ENCODE measurements at places on chromosomes 5 and 9.

GRCh38 chr5:850511-851006 is at the start of gene ZDHHC11:
ZDHHC11 (minus strand) TSS chr5:850986; CDS start chr5:850602, 384 bp downstream.
- DNase-seq = no peak

DNA sequence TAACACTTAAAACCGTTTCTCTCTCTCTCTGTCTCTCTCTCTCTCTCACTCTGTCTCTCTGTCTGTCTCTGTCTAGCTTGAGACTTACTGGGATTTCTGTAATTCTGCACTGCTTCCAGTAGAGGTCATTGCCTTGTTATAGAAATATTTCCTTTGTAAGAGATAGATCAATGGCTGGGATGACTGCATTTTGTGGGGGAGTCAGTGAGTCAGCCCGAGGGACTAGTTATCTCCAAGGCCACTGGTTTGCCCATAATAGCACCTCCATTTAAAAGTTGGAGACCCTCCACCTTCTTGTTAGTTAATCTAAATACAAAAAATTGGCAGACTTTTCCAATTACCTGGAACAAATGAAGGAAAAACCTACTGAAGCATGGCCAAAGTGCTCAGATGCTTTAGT is 547.2 kb downstream of the LRRC70 start:
- DNase-seq = peak; percentile 52

GRCh38 chr5:127296321-127296720 is 5.7 kb downstream of the MEGF10 start:
- DNase-seq = peak; percentile 15

- DNase-seq = no peak
Measured at GRCh38 chr9:88641456-88642240, 106.7 kb downstream of the NXNL2 start.

GRCh38 chr5:147061431-147061830 is 173.4 kb upstream of the STK32A start:
- DNase-seq = no peak

DNA sequence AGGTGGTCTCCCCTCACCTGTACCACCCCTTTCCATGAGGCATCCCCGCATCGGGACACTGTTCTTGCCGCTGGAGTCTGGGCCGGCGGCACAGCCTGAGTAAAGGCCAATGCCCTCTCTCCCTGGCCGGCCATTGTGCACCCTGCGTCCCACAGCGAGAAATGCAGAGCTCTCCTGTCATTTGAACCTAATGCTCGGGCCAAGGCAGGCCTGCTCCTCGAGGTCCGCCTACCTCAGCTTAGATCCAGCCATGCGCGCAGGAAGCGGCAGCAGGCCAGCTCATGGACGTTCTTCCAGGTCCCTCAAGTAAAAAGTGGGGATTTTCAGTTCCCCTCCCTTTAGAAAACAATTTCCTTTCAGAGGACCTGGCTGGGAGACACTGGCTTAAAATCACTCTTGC is 135.0 kb downstream of the HSD17B3 start:
- no peak for DNase-seq

DNA sequence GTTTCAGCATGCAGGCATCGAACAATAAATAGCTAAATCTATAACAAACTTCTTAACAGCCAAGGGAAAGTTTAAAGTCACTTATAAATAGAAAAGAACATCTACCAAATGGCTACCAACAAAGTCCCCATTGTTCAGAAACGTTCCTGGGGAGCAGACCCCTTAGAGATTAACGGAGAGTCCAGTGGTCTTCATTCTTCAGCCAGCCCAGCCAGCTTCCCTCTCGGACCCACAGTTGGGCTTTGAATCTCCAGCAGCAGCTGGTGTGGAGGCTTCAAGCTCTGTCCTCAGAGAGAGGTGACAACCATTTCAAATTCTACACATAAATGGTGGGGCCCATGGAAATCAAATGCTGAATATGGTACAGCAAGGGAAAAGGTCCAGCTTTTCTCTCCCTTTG is 11.2 kb downstream of the ENC1 start:
- no peak for DNase-seq

DNA sequence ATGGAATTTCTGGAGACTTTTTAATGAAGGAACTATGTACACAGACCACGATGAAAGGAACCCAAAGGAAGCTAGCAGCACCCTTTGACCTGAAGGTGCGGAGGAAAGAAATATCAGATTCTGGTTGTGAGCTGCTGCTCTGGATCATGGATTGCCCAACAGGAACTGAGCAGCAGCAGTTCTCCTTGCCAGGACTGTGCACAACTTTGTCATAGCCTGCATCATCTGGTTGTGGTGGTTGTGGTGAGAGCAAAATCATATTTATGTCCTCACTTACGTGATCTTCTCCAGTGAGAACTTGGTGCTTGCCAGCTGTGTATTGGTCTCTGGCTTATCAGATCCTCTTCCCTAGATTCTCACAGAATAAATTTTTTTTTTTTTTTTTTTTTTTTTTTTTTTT is 70.7 kb upstream of the LPAR1 start:
- DNase-seq = peak; percentile 73

DNA sequence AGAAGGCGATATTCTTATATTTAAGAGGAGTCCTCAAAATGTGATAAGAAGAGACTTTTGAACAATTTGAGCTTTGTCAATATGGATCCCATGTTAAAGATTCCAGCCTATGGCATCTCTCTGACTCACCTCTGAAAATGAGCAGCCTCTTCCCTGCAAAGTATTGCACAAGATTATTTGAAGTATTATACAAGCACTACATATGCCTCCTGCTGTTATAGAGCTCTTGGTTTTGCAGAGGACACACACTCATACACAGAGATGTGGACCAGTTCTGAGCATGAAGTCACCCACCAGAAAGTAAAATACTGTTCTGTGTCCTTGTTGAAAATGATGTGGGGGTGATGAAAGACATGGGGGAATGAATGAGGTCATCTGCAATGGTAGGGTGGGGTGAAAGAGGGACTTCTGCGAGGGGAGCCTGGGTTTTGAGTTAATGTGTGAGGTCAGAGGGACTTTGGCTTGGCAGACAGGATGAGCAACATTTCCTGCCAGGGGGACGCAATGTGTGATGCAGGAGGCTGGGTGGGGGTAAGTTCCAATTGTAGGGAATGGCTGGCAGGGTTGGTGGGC is 25.8 kb downstream of the FBXL7 start:
- peak; percentile 32 for DNase-seq

DNA sequence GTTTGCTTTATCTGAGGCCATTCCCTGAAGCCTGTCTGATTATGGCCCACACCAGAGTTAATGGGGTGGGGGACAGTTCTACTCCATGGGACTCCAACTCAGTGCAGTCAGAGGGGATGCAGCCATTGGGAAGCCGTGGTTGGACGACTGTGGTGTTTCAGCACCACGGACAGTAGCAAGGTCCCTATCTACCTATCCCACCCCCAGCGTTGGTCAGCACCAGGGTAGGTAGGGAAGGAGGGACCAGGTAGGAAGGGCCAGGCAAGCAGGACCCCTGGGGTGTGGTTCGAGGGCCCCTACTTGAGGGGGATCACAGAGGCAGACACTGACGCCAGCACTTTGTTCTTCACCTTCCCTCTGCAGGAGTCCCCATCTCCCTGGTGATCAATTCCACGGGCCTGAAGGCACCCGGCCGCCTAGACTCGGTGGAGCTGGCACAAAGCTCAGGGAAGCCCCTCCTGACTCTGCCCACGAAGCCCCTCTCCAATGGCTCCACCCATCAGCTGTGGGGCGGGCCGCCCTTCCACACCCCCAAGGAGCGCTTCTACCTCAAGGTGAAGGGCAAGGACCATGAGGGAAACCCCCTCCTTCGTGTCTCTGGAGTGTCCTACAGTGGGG is 33.2 kb downstream of the HMCN2 start:
- peak; percentile 10 for DNase-seq

- no peak for DNase-seq
Measured at GRCh38 chr5:172713113-172713808, 57.7 kb downstream of the DUSP1 start.

DNA sequence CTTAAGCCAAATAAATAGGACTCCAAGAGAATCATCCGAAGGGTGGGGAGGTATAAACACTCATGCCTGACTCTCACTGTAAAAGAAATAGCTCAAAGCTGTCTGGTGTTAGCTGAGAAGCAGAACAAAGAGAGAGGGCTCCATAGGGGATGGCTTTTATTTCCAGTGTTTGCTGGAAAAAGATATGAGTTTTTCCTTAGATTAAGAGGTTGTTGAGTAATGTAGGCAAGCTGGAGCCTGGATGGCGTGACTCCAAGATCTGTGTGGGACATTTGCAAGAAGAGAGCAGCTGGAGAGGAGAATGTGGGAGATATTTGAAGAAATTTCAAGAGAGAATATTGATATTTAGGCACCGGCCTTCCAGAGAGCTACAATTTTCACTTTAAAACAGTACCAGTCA is 793.7 kb upstream of the RGMB start:
- DNase-seq = peak; percentile 85

- no peak for DNase-seq
Measured at GRCh38 chr5:91707521-91707841, 324.4 kb upstream of the ARRDC3 start.

GRCh38 chr5:137055271-137055872 is 443.8 kb downstream of the SPOCK1 start:
- peak; percentile 46 for DNase-seq

DNA sequence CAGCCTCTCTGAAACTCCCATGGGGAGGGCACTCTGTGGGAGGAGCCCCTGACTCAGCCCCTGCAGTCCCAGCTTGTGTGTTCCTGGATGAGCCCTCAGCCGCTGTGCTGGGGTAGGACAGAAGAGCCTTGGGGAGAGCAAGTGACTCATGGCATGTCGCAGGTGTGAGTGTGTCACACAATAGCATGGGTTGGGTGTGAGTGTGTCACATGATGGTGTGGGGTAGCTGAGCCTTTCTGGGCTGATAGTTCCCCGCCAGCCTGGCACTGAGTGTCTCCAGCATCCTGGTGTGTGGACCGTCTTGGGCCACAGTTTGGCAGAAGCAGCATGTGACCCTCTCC is 83.4 kb downstream of the PHF2 start:
- DNase-seq = no peak

GRCh38 chr5:119360905-119361593 is 5.2 kb downstream of the TNFAIP8 start:
- DNase-seq = peak; percentile 47

GRCh38 chr5:139461698-139462097 is 845 bp downstream of the ECSCR start:
- peak; percentile 49 for DNase-seq

DNA sequence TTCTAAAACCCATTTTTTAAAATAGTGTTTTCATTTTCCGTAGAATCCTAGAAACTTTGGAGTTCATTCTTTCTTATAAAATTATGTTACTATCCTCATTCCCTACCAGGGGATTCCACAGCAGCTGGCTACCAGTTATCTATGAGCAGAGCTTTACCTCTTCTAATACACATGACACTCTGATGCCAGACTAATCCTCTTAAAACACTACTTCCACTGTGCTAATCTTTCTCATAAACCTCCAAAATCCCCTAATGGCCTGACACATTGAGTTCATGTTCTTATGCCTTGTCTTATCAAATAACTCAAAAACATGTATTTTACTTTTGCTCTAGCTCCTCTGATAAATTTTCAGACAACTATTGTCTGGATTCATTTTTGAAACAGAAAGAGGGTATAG is 633.6 kb upstream of the FTMT start:
- no peak for DNase-seq

- no peak for DNase-seq
Measured at GRCh38 chr5:148230240-148230639, 8.1 kb upstream of the MARCOL start.

GRCh38 chr5:165616490-165617405 is 2111.3 kb downstream of the MAT2B start:
- DNase-seq = no peak

DNA sequence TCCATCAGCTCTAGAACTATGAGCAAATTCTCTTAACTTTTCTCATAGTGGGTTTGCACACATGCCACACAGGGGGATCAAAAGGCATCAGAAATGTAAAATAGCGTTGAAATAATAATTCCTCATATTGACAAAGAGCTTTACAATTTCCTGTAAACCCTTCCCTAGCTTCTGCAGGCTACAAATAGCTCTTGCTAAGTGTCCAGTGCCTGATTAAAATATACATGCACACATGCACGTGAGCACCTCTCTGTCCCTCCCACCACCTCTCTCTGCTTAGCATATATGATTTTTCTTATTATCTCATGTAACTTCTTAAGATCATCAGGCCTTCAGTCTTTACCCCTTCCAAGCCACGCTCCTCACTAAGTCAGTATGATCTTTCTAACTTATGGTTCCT is 13.7 kb upstream of the PPP2R2B start:
- no peak for DNase-seq

- DNase-seq = peak; percentile 63
Measured at GRCh38 chr5:37889612-37890317, 49.9 kb upstream of the GDNF start.

DNA sequence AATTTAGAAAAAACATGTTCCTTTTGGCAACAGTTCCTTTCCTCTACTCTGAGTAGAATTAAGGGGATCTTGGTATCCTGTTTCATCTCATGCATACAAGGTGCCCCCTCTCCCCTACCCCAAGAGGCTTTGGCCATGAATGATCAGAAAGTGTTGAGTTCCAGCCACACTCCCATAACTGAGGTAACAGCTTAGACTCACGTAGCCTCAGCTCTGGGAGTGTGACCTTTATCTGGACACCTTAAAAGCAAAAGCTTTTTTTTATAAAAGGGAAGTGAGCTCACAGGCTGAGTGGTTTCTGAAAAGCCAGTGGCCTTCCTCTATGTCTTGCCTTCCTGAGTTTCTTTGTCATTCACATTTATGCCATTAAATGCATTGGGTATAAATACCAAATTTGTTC is 900 bp upstream of the HAVCR2 start:
- no peak for DNase-seq
